Karpas-422 (cell line): ENCODE measurements at places on chromosomes 16 and 17. TPM values are rescaled to one million over a fixed set of nuclear protein-coding genes. Genes with fewer than 3 reads are reported as not detected.

DNA sequence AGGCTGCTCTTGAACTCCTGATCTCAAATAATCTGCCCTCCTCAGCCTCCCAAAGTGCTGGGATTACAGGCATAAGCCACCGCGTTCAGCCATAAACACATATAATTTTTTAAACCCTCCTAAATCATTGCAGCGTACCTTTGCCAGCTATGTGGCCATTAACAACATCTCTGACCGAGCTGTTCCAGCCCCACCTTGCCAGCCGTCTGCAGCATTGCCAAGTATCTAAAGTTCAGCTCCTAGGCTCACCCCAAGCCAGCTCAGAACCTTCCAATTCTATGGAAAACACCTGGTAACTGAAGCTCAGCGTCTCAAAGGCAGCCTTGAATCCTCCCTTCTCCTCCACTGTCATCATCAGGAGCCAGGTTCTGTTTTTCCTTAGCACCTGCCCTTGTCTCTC is 5.1 kb upstream of the MEIOB start:
- no peak for DNase-seq

- DNase-seq: peak; percentile 94
Measured at GRCh38 chr17:50148226-50149090, 2.0 kb downstream of the PPP1R9B start.

DNA sequence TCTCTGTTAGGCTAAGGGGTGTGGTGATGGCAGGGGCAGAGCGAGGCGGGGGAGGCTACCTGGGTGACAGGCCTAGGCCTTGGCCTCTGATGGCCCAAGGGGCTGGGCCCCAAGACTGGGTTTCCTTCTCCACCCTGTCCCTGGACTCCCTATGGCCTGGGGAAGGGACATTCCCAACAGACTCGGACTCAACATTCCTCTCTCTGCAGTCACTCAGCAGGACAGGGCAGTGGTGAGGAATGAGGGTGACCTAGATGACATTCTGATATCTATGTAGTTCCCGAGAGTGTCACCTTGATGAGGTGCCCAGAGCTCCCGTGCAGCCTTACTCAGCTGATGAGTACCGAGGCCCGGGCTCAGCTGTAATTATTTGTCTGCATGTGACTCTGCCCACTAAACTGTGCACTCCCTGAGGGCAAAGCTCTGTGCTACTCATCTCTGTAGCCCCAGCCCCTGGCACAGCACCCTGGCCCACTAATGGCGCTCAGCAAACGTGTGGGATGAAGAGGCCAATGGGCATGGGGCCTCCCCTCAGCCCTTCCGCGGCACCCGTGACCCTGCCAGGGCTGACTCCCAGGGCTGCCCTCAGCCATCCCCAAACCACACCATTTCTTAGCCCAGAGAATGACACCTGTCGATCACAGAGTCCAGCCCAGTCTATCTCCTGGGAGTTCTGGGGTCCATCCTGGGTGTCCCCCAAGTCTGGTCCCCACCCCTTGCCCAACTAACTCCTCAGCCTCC is 2.2 kb downstream of the PLCD3 start:
- DNase-seq: no peak

C1QTNF8 gene
- total RNA-seq: not detected in 2 replicates

ST6GALNAC2 gene
- total RNA-seq: not detected in 2 replicates

CIITA gene
- total RNA-seq: 66.2 and 96.5 TPM in 2 replicates

TNFSF13 gene
- total RNA-seq: 0.90 and 4.0 TPM in 2 replicates

TMC6 gene
- 70.7 and 179 TPM in 2 replicates for total RNA-seq
